ENCODE measurements at places on chromosomes 16 and 17.
A peak's percentile ranks its signal among the peaks of the same experiment; 100 is the strongest.

DNA sequence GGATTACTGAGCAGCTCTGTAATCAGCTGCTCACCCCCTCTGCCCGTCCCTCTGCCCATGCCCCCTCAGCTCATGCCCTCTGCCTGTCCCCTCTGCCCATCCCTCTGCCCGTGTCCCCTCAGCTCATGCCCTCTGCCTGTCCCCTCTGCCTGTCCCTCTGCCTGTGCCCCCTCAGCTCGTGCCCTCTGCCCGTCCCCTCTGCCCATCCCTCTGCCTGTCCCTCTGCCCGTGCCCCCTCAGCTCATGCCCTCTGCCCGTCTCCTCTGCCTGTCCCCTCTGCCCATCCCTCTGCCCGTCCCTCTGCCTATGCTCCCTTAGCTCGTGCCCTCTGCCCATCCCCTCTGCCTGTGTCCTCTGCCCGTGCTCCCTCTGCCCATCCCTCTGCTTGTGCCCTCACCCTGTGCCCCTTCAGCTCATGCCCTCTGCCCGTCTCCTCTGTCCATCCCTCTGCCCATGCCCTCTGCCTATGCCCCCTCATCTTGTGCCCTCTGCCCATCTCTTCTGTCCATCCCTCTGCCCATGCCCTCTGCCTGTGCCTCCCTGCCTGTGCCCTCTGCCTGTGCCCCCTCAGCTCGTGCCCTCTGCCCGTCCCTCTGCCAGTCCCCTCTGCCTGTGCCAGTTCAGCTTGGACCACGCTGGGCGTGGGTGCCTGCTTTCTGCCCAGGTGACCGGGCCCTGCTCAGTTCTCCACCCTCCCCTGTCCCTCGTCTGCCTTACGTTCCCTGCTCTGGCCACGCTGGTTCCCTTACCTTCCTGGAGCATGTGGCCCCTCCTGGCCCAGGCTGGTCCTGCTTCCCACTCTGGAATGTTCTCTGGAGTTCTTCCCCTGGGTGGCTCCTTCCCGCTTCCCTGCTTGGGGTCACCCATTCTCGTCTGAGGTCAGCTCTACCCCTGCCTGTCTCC is 97.6 kb downstream of the NPIPB11 start:
- DNase-seq, result no peak

DNA sequence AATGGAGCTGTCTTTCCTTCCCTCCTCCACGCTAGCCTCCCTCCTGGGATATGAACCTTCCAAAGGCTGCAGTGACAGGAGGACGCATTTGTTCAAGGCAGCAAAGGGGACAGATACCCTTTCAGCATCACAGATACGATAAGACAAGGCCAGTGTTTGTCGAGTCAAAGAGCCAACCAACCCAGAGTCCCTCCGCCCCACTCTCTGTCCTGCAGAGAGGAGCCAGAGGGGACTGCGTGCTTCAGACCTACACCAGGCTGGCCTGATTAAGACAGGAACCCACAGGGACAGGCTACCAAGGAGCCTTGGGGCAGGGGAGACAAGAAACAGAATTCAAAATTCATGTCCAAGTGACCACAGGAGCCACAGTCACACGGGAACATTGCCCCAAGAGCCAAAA is 72.6 kb upstream of the CDH5 start:
- no peak for DNase-seq

GRCh38 chr17:74744714-74745547 is 3.5 kb upstream of the NHERF1 start:
- peak; percentile 79 for DNase-seq

GRCh38 chr17:76121932-76122430 is 18.4 kb upstream of the EXOC7 start:
- DNase-seq, result no peak

GRCh38 chr16:79598348-79599181 is 2.0 kb downstream of the MAF start:
- peak; percentile 74 for DNase-seq

DNA sequence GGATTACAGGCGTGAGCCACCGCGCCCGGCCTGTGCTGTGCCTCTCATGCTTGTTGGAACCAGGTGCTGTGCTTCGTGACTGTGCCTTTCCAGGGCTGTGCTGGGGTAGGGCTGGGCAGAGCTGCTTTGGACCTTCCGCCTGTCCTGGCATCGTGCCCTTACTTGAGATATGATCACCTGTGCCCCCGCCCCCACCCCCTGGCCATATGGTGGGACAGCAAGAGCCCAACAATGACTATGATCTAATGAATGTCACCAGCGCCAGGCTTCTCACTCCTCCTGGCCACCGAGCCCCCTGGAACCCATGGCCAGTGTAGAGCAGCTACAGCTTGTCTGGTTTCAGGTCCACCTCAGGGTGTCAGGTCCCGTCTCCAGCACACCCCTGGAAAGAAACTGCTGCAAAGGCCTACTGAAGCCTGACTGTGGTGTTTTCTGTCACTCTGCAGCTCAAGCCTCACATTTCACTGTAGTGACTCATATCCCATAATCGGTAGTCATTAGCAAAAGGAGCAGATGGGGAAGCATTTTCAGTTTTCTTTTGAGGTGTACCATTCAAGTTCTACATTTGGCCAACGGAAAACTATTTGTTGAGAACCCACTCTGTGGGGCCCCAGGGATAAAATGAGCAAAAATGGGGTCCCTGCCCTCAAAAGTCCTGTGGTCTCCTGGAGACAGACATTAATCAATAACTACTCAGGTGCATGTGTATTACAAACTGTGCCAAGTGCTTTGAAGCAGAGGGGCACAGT is 22.1 kb downstream of the FCSK start:
- peak; percentile 94 for DNase-seq

DNA sequence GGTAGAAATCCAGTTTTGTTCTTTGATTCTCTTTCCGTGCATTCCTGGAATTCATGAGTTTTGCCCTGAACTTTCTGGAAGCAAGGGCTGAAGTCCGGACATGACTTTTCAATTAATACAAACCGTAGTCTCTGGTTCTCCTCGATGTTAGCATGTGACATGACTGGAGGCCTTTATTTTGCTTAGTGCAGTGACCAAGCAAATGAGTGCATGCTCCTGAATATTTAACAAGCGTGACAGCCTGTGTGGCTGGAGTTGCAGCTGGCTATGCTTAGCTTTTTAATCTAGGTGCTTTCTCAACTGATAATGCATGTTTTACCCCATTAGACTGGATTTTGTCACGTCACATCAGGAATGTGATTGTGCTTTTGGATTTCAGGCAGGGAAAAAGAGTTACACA is 302.1 kb downstream of the MAP2K6 start:
- peak; percentile 55 for DNase-seq

GRCh38 chr16:6684076-6684673 is 648.5 kb upstream of the RBFOX1 start:
- DNase-seq, result peak; percentile 89

GRCh38 chr16:86444261-86444660 is 66.1 kb upstream of the FOXF1 start:
- DNase-seq, result no peak

GRCh38 chr17:81885869-81886548 is 5.4 kb downstream of the ALYREF start:
- no peak for DNase-seq

GRCh38 chr17:46745376-46745775 is 73.1 kb downstream of the WNT3 start:
- no peak for DNase-seq

DNA sequence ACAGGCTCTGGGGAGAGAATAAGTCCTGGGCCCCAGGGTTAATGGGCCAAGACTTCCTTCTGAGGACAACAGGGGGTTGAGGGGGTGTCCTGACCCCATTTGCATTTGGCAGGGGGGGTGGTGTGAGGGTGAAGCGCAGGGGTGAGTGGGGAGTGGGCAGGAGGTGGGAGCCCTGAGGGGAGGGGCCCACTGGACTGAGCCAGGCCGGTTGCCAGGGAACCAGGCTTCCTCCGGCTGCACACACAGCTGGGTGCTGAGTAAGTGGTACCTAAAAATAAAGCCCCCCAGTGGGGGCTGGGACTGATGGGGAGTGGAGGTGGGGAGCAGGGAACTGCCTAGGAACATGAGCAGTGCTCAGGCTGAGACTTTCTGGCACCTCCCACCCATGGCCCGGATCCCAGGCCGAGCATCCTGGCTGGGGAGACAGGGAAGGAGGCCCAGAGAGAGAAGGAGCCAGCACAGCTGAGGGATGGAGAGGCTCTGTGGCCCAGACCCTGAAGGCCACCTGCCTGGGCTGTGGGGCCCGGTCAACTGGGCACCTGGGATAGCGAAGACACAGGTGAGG is 7.5 kb upstream of the RASD1 start:
- DNase-seq, result peak; percentile 75

GRCh38 chr17:2595716-2596115 is 2.3 kb downstream of the PAFAH1B1 start:
- DNase-seq, result no peak

- no peak for DNase-seq
These were observed 19.3 kb downstream of the ITGAL start for GRCh38 chr16:30491744-30492308.

- DNase-seq, result no peak
These were observed 22.6 kb upstream of the DHX8 start for GRCh38 chr17:43461185-43461584.

DNA sequence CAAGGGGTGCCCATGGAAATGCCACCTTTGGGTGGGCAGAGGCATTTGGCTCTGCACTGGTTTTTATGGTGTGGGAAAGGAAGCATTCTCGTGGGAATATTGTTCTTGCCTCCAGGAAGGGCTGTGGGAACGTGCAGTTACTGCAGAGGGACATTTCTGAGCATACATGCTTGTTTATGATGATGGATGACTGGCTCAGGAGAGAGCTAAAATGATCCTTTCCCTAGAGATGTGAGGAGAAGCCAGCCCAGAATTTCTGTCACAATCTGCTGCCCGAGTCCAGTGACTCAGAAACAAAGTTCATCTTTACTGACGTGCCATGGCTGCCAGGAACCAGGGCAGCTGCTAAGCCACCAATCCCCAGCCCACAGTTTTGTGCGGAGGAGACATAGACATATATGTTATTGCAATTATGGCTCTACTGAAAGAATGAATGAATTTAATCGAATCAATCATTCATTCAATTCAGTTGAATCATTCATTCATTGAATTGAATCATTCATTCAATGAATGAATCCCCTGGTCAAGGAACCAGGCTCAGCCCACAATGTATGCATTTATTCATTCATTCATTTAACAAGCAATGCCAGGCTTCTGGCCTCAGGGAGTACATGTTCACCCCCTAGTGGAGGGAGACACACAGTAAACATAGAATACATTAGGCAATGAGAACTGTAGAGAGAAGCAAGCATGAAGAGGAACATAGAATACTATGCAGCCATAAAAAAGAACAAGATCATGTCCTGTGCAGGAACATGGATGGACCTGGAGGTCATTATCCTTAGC is 414.4 kb upstream of the HSBP1 start:
- no peak for DNase-seq

DNA sequence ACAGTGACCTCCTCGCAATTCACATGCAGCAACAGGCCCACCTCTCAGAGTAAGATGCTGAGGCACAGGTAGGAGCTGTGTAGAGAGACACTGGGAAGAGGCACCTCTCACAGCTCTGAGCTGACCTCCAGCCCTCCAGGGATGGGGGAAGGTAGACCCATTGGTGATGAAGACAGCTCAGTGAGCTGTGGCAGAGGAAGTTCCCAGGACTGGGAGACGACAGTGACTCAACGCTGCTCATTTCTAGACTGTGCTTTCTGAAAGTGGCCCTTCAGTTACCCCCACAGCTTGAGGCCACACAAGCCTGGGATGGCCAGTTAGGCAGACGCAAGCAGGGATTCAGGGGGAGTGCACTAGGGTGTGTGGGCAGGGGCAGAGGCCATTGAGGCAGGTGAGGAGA is 2073.2 kb downstream of the TP53TG3F start:
- no peak for DNase-seq

DNA sequence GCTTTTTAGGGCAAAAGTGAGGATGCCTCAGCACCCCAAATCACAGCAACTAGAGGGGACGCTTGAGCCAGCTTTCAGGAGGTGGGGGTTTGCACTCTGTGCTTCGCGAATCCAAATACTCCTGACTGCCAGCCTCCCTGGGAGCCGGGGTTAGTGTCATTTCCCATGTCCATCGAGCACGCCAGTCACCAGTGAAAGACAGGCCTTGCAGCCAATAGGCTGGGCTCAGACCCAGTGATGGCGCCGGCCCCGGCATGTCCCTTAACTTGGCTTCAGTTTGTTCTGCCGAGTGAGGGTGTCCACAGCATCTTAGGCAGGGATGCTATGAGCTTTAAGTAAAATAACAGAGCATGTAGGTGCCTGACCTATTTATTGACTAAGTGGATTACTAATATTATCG is 50.9 kb upstream of the CDC42EP4 start:
- DNase-seq, result no peak

GRCh38 chr17:80252871-80253270 is 7.8 kb upstream of the RNF213 start:
- no peak for DNase-seq

- DNase-seq, result no peak
These were observed 70.9 kb downstream of the GNAO1 start for GRCh38 chr16:56262148-56262547.

DNA sequence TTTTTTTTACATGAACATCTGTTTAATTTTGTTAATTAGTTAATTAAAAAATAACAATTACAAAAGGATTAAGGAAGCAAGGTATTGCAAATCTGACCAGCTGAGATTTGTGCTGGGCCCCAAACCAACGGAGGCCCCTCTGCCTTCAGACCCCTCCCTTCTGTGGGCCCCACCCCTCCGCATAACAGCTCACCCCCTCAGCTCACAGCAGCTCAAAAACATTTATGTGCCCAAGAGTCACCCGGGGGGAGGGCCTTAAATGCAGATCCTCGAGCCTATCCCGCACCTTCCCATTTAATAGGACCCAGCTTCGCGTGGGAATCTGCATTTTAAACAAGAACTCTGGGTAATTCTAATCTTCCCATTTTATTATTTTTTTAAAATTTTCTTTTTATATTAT is 75.0 kb downstream of the MGAT5B start:
- DNase-seq, result no peak

DNA sequence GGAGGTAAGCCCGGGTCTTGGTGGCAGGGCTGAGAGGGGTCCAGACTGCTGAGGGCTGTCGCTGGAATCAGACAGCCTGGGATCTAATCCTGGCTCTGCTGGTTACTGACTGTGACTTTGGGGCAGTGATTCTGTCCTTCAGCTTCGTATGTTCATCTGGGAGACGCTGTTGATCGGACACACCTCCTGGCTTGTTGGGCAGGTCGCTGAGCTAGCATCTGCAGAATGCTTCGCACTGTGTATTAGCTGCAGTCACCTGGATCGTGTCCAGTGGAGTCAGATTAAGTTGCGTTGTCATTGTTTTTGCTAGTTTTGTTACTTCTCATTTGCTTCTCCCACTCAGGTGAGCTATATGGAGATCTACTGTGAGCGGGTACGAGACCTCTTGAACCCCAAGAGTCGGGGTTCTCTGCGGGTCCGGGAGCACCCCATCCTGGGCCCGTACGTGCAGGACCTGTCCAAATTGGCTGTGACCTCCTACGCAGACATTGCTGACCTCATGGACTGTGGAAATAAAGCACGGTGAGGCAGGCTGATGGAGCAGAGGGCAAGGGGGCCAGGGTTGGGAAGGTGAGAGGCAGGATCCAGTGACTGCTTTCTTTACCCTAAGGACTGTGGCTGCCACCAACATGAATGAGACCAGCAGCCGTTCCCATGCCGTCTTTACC is 4.5 kb downstream of the KIF1C start:
- DNase-seq, result no peak

DNA sequence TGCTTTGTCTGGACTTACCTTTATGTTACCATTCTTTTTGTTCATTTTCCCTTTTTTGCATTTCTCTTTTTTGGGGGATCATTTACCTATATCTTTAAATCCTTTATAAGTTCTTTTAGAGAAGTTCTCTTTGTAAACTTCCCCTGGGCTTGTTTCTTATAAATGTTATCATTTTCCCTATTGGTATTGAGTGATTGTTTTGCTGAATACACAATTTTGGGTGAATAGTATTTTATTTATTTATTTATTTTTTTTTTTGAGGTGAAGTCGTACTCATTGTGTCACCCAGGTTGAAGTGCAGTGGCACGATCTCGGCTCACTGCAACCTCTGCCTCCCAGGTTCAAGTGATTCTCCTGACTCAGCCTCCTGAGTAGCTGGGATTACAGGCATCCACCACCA is 18.4 kb downstream of the TBX21 start:
- DNase-seq, result no peak

Data from G401 (cell line).